ENCODE measurements at places on chromosomes 6 and 20. TPM values are rescaled to one million over a fixed set of nuclear protein-coding genes. Genes with fewer than 3 reads are reported as not detected.

Gene SNAP25
- 14.2 TPM for total RNA-seq

Gene GPR63
- 5.0 TPM for total RNA-seq

Gene INSM1
- total RNA-seq, result 31.5 TPM

Gene DSP
- 0.02 TPM for total RNA-seq

Gene FOXQ1
- not detected for total RNA-seq

Gene TP53TG5
- not detected for total RNA-seq

Gene TBXT
- total RNA-seq, result not detected

Gene RFX6
- total RNA-seq, result not detected

Gene CD109
- total RNA-seq, result 24.4 TPM

Gene ACTR5
- 13.2 TPM for total RNA-seq

Gene THEMIS
- total RNA-seq, result 10.2 TPM

Gene TRIM10
- 0.09 TPM for total RNA-seq

Gene CYP24A1
- total RNA-seq, result not detected

Gene TRAPPC3L
- not detected for total RNA-seq

Measured in activated T-helper 2 cell treated with anti-CD3 and anti-CD28 coated beads, Interferon-gamma antibody, Interleukin-2, Interleukin-4, amounts not matched to agents 10 μg/mL and 5 μg/mL and 100 μg/mL, durations not matched to agents 14 hours and 24 hours and 36 hours (primary cell).